ENCODE measurements at places on chromosomes 4 and X.

- peak; percentile 94 for DNase-seq
Measured at GRCh38 chrX:149540131-149540620, 636 bp upstream of the EOLA1 start.

DNA sequence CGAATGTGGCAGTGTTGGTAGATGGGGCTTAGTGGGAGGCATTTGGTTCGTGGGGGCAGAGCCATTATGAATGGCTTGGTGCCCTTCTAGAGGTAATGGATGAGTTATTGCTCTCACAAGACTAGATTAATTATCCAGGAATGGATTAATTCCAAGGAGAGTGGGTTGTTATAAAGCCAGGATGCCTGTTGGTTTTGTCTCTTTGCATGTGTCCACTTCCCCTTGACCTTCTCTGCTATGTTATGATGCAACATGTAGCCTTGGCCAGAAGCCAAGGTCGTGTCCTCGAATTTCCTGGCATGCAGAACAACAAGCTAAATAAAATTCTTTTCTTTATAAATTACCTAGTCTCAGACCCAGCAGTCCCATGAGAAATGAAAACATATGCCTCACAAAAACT lies 111.2 kb upstream of the PLS3 start:
- DNase-seq, result peak; percentile 29

- no peak for DNase-seq
Measured at GRCh38 chr4:65831828-65832227, 161.5 kb upstream of the EPHA5 start.

DNA sequence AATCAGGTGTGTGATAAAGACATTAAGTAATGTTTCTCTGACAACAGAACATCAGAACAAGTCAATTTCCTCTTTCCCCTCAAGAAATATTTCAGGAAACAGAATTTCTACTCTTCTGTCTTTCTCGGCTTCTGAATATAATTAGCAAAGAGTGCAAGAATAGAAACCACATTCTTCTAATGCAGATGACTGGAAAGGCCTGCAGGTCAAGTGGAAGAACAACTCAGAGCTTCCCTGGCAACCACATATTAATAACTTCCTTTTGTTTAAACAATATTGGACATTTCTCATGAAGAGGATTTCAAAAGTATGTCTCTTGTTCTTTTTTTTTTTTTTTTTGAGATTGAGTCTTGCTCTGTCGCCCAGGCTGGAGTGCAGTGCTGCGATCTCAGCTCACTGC lies 225.5 kb downstream of the PARM1 start:
- no peak for DNase-seq

GRCh38 chr4:128823025-128823661 lies 13.6 kb downstream of the JADE1 start:
- peak; percentile 85 for DNase-seq

DNA sequence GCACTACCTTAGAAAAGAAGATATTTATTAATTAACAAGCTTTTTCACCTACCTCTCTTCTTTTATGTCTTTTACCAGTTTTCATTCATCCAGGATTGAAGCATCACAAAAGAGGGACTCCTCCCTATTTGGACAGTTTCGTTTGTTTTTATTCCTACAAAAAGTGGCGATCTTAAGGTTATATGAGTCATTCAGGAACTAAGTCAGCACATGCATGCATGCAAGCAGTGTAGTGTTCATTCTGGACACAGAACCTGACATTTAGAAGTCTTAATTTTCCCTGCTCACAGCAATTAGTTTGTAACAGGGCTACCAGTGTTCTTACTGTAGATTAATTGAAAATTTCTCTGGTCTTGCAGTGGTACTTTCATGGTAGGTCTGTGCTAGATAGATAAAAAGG lies 47.9 kb upstream of the QRFPR start:
- peak; percentile 31 for DNase-seq

DNA sequence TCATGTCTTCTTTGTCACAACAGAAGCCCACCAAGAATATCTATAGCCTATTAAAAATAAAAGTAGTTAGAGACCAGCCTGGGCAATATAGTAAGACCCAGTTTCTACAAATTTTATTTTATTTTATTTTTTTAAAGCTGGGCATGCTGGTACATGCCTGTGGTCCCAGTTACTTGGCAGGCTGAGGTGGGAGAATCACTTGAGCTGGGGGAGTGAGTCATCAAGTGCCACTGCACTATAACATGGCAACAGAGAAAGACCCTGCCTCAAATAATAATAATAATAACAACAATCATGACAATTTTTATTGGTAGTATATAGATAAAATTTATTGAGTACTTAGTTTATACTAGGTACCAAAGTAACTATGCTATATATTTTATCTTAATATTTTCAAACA lies 93.0 kb upstream of the NPFFR2 start:
- DNase-seq, result no peak

- DNase-seq, result no peak
Measured at GRCh38 chrX:13759152-13759718, 24.7 kb downstream of the OFD1 start.

DNA sequence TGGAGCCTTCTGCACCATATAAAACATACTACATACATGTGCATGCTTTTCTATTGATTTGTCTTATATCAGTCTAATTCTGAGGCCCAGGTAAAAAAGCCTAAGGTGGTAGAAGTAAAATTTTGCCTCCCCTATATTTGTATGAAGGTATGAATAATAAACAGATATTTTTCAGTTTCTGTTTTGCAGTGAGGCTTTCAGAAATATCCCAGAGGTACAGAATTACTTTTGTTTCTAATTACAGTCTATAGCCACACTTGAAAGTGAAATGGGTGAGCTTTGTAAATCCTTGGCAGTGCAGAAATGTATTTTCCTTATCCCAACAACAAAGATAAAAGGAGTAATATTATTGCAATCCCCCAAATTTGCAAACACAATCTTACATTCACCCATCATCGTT lies 59.5 kb downstream of the DDX60 start:
- no peak for DNase-seq

GRCh38 chr4:106569146-106570031 lies 200.8 kb upstream of the GIMD1 start:
- peak; percentile 10 for DNase-seq

- DNase-seq, result peak; percentile 35
Measured at GRCh38 chr4:128601991-128602695, 207.4 kb upstream of the JADE1 start.

- DNase-seq, result no peak
Measured at GRCh38 chrX:19975845-19976244, 15.0 kb downstream of the BCLAF3 start.

DNA sequence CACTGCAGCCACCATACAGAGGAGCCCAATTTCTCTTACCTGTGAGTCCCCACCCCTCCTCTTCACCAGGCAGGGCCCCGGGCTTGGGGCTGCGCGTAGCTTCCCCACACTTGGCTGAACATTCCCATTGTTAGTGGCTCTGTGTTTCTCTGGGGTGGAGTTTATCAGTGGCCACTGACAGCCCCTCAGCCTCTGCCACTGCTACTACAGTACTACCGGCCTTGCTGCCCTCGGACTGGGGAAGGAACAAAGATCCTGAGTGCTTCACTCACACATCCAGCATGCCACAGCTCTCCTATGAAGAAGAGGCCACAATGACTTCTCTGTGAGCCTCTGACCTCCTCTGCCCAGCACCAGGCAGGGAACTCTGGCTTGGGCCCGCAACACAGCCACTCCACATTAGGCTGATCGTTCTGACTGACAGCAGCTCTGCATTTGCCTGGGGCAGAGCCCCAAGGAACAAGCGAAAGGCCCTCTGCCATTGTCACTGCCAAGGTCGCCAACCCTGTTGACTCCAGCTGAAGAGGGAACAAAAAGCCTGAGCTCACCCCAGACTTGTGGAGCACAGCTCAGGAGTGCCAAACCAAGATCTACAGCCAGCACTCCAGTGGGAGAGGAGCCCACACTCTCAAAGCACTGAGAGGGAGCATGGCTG lies 24.0 kb downstream of the ABCB7 start:
- no peak for DNase-seq

GRCh38 chr4:25320773-25321172 lies 8.2 kb downstream of the ZCCHC4 start:
- DNase-seq, result peak; percentile 64

DNA sequence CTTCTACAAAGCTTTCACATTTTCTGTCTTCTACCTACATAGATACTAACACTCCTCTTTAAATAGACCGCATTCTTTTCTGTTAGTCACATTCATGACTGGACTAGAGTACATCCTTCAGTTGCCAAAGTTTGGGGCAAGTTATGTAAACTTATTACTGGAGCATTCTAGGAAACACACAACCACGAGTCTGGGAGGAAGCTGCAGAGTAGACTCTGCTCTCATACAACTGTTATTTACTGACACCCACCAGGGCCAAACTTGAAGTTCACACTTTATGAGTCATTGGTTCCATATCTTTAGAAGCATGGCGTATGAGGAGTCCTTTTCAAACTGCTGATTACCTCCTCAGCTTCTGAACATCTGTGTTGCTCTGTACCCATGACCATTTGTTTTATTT lies 87.0 kb downstream of the RNF150 start:
- DNase-seq, result peak; percentile 84

GRCh38 chrX:115504167-115504566 lies 56.8 kb upstream of the PLS3 start:
- DNase-seq, result no peak

DNA sequence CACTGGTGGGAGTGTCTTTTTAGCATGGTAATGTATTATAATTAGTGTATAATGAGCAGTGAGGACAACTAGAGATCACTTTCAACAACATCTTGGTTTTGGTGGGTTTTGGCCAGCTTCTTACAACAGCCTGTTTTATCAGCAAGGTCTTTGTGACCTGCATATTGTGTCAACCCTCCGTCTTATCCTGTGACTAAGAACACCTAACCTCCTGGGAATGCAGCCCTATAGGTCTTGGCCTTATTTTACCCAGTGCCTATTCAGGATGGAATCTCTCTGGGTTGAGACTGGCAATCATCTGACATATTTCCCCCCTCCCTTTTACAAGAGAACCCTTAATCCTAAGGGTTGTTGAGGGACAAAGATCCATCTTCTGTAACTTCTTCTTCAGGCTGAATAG lies 21.9 kb upstream of the ADH4 start:
- no peak for DNase-seq

GRCh38 chr4:156966836-156967235 lies 4.8 kb downstream of the PDGFC start:
- DNase-seq, result no peak

DNA sequence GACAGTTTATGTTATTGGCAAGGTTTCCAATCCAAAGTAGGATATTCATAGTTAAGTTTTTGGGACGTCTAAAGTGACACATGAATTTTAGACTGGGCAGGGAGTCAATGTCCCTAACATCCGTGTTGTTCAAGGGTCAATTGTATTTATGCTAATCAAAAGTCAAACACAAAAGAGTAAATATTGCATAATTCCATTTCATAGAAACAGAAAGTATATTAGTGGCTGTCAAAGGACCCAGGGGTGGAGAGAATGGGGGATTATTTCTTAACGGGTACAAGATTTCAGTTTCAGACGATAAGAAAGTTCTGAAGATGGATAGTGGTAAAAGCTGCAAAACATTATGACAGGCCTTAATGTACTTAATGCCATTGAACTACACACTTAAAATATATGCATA lies 971.8 kb upstream of the AGA start:
- DNase-seq, result no peak

- DNase-seq, result no peak
Measured at GRCh38 chrX:51215266-51215665, 117.4 kb upstream of the NUDT10 start.

- peak; percentile 2 for DNase-seq
Measured at GRCh38 chrX:55450259-55450658, 1.7 kb upstream of the MAGEH1 start.

DNA sequence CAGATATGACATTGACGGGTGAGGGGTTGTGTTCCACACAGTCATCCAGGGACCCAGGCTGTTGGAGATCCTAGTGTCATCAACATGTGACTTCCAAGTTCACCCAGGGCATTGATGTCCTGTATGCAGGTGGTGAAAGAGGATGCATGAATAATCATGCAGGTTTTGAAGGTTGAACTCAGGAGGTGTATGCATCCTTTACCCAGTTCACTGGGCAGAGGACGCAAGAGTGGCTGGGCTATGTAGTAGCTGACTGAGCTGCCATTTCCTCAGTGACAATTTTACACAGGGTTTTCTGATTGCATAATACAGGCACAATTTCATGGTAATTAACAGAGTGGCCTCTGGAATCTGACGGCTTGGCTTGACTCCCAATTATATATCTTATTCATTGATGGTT lies 323.0 kb downstream of the HS3ST1 start:
- no peak for DNase-seq

DNA sequence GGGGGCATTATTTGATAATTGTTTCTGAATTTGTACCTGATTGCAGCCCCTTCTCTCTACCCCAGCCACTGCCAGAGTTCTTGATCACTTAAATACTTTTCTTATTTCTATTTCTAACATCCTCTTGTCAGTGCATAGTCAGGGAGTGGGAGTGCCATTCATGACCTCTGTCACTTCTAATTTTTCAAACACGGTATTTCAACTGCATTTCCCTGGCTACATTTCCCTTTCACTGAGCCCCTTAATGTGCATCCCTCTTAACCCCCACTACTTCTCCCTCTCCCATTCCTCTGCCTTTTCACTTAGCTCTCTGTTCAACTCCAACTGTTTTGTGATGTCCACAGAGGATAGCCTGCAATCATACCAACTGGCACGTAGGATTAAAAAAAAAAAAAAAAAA lies 128.3 kb upstream of the NAP1L5 start:
- DNase-seq, result no peak

GRCh38 chr4:3766785-3767569 lies 792 bp downstream of the ADRA2C start:
- no peak for DNase-seq

DNA sequence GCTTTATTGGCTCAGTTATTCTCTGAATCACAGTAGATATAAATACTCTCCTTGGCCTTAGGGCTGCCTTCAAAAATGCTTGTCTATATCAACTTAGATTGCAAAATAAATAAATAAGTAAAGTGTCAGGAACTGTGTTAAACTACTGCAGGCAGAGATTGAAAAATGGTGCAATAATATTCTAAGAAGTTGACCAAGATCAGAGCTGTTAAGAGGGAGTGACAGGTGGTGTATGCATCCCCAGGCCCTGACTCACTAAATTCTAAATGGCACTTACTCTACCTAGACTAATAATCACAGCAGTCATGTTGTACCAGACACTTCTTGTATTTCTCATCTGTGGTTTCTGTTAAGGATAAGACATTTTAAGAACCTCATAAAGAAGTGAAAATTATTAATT lies 235.1 kb upstream of the SPOCK3 start:
- no peak for DNase-seq

- no peak for DNase-seq
Measured at GRCh38 chr4:3612281-3612680, 80.1 kb upstream of the LRPAP1 start.

- no peak for DNase-seq
Measured at GRCh38 chrX:132677233-132677716, 188.4 kb upstream of the MBNL3 start.
